ENCODE measurements at places on chromosomes 1 and 21.

- DNase-seq = peak; percentile 41
These were observed 873 bp downstream of the IFT25 start for GRCh38 chr1:53944469-53945182.

- DNase-seq = no peak
These were observed 221.4 kb upstream of the L1TD1 start for GRCh38 chr1:61973100-61973837.

- DNase-seq = no peak
These were observed 1.7 kb downstream of the SYT11 start for GRCh38 chr1:155860970-155861510.

- DNase-seq = no peak
These were observed 62.7 kb downstream of the CD34 start for GRCh38 chr1:207848234-207848633.

DNA sequence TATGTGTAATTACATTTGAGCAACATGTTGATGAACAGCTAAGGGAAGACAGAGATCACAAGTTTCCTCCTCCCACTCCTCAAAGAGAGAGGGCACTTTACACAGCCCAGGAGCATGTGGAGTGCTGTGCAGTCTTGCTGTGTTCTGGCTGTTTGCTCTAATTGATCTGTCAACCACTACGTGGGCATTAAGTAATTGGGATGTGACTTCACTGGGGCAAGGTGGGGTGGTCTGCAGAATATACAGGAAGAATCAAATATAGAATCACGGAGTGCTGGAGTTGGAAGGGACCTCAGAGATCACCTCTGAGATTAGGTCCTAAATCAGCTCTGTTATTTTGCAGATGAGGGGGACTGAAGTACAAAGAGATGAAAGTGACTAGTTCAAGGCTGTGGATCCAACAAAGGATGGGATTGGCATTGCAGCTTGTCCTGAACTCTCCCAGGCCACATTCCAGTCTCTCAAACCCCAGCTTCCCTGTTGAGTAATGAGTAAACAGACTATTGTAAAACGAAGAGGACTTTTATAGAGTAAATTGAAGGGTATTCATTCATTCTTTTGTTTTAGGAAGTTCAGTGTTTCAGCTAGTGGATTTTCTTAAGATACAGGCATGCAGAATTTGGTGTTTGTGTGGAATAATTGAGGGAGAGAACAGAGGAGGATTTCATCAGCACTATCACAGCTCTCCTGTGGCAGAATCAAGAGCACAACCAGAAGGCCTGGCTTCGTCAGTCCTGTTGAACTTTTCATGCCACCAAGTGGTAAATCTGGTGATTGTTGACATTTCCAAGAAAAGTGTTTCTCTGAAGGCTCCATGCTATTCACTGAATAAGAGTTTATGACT is 22.4 kb downstream of the NOS1AP start:
- DNase-seq = peak; percentile 68

Data from ELF-1 (cell line).